Ureter (tissue), 1 donor: ENCODE measurements at places on chromosomes 2 and 18. TPM values are rescaled to one million over a fixed set of nuclear protein-coding genes. Genes with fewer than 3 reads are reported as not detected.

- no peak for DNase-seq
Measured at GRCh38 chr2:170843656-170844055, 27.0 kb downstream of the GAD1 start.

The LIMS2 gene
- 112 TPM for total RNA-seq

The RMDN2 gene
- total RNA-seq, result 10.7 TPM

- no peak for DNase-seq
Measured at GRCh38 chr2:223877721-223878410, 40.5 kb upstream of the AP1S3 start.

DNA sequence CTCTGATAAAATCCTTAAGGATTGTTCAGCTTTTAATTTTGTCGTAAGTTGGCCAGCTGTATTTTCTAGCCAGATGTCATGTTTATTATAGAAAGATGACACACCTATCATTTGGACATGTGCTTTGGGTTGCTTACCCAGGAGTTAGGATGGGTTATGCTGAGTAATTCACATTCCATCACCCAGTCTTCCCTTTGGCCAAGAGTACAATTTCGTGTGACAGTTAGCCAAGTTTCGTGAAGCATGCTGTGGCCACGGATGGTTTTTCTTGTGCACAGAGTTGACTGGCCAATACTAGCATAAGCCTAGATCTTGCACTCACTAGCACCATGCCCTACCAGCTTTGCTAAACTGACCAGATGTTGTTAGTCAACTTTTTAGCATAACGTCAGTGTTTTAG is 5.8 kb downstream of the MAPRE3 start:
- DNase-seq, result no peak

The KCNJ13 gene
- 0.60 TPM for total RNA-seq

DNA sequence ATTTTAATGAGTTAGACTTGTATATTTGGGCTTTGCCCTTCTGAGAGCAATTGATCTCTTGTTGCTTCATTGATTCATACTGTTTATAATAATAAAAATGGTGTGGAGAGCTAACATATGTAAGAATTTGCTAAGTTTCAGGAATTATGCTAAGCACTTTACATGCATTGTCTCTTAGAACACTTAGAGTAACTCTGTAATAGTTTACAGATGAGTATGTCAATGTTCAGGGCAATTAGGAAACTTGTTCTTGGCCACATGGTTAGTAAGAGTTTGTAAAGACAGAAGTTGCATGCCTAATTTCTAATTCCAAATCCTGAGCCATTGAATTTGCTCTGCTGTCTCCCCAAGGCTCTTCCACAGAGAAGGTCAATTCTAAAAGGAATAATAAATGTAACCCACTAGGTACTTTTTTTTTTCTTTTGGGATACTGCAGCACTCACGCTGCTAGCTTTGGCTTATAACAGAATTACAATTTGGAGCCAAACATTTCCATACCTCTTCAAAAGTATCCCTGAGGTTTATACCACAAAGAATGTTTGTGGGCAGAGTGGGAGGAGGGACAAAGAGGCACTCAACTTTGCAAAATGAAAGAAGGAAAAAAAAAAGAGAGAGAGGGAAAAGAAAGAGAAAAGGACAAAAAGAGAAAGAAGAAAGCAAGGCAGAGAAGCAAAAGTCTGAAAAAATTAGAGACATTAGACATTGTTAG is 232.4 kb downstream of the CALCRL start:
- DNase-seq, result no peak

GRCh38 chr2:121297217-121297830 is 12.3 kb upstream of the TFCP2L1 start:
- DNase-seq, result no peak

DNA sequence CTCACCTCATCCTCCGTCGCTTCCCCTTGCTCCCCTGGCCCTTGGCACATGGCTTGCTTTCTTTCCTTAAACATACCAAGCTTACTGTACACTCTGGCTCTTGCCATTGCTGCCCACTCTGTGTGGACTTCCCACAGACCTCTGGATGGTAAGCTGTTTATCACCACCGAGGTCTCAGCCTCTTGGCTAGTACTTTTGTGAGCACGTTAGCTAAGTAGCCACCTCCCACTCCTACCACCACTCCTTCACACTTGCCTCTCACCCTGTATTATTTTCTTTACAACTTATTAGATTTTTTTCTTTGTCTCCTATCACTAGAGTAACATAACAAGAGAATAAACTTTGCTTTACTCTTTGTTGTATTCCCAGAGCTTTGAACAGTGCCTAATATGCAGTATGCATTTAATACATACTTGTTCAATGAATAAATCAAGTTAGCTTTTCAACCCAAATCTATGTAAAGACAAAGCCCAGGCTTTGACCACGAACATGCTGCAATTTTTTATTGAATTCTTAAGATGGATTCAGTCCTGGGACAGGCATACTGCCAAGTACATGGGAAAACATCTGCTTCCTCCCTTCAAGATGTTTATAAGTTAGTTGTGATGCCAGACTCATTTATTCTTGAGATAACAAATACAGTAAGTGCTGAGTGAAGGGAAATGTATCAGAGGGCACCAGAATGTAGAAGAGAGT is 25.0 kb upstream of the MSGN1 start:
- DNase-seq, result no peak

DNA sequence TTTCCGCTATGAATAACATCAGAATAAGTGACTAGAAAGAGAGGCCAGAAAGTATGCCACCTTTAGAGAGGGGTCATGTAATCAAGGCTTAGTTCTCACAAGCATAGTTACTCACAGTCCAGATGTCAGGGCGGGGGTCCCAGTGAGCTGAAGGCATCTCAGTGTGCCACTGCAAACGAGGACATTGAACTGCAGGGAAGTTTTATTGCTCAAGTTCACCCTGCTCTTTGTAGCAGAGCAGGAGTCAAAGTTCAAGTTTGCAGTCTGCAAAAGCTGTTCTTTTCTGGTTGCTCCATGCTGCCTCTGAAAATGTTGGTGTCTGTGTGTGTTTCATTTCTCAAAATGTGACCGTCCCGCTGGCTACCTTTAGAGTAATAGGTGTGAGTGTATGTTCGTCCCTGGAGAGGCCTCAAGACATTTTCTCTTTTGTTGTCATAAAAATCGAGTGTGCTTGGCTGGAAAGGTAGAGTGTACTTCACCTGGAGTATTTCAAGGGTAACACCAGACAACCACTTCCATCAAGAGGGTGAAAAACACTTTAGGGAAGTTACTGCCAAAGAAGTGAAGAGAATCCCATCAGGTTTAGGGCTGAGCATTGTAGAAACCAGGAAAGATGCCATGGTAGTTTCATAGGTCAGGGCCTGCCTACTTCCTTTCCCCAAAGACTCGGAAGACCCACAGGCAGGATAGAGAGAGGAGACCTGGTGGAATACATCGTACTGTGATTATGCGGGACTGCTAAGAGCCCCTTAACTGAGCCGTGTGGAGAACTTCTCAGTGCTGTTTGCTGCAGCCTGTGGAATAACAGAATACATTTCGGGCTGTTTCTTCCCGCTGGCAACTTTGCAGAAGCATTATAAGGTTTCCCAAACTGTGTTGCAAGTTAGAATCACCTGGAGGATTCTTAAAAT is 89.9 kb downstream of the LYPD6 start:
- no peak for DNase-seq

The VPS54 gene
- total RNA-seq, result 27.5 TPM

- peak; percentile 7 for DNase-seq
Measured at GRCh38 chr2:236217926-236218325, 46.3 kb downstream of the ASB18 start.

GRCh38 chr18:23852236-23853045 is 162.1 kb upstream of the TTC39C start:
- peak; percentile 18 for DNase-seq

DNA sequence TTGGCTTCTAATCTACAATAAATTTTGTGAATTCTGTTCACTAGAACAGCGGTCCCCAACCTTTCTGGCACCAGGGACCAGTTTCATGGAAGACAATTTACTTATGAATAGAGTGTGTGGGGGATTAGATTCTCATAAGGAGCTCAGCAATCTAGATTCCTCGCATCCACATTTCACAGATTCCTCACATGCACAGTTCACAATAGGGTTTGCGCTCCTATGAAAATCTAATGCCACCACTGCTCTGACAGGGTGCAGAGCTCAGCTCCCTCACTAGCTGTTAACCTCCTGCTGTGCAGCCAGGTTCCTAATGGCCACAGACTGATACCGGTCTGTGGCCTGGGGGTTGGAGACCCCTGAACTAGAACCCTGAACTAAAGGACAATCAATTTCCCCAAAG is 1568.6 kb upstream of the NXPH2 start:
- DNase-seq, result no peak

The PRSS56 gene
- not detected for total RNA-seq

DNA sequence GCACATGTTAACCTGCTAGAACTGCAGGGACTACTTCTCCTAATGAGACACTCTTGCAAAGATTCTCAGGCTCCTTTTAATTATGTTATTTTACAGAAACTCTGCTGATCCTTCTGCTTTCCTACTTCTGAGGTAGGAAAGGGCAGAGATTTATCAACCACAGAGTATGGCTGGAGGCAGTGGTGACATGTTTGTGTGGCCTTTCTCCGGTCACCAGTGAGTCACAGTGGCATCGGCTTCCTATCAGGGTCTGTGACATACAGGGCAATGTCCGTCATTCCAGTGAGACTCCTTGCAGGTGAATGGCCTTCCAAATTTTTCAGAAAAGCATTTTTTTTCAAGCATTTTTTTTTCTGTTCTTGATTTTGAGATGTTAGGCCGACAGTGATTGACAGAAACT is 180.7 kb upstream of the LYPD1 start:
- DNase-seq, result no peak

The SLC5A7 gene
- total RNA-seq, result 3.7 TPM

The CNDP1 gene
- 0.31 TPM for total RNA-seq

DNA sequence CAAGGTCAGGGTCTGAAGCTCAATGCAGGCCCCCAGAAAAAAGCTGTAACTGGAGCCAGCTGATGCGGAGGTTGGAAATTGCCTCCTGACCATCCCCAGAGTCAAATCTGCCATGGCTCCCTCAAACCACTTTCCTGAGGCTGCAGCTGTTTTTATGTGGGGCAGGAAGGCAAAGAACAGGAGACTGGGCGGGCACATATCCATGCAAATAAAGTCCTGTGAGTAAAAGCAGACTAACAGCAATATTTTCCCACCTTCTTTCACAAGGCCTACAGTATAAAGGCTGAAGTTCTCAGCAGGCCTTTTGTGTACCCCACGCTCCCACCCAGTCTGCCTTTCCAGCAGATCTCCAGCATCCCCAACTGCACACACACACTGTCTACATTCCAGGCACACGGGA is 47.1 kb downstream of the CYP1B1 start:
- no peak for DNase-seq

DNA sequence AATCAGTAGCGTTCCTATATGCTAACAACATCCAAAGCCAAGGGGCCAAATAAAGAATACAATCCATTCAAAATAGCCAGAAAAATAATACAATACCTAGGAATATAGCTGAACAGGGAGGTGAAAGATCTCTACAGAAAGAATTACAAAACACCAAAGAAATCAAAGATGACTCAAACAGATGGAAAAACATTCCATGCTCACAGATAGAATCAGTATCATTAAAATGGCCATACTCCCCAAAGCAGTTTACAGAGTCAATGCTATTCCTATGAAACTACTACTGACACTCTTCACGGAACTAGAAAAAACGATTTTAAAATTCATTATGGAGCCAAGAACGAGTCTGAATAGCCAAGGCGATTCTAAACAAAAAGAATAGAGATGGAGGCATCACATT is 57.4 kb downstream of the CCBE1 start:
- DNase-seq, result no peak

GRCh38 chr18:35747894-35748472 is 166.4 kb downstream of the GALNT1 start:
- no peak for DNase-seq

GRCh38 chr2:3597567-3597966 is 2.7 kb downstream of the COLEC11 start:
- no peak for DNase-seq

The MYOM1 gene
- total RNA-seq, result 9.7 TPM

GRCh38 chr2:102652126-102652525 is 32.8 kb downstream of the SLC9A2 start:
- no peak for DNase-seq

DNA sequence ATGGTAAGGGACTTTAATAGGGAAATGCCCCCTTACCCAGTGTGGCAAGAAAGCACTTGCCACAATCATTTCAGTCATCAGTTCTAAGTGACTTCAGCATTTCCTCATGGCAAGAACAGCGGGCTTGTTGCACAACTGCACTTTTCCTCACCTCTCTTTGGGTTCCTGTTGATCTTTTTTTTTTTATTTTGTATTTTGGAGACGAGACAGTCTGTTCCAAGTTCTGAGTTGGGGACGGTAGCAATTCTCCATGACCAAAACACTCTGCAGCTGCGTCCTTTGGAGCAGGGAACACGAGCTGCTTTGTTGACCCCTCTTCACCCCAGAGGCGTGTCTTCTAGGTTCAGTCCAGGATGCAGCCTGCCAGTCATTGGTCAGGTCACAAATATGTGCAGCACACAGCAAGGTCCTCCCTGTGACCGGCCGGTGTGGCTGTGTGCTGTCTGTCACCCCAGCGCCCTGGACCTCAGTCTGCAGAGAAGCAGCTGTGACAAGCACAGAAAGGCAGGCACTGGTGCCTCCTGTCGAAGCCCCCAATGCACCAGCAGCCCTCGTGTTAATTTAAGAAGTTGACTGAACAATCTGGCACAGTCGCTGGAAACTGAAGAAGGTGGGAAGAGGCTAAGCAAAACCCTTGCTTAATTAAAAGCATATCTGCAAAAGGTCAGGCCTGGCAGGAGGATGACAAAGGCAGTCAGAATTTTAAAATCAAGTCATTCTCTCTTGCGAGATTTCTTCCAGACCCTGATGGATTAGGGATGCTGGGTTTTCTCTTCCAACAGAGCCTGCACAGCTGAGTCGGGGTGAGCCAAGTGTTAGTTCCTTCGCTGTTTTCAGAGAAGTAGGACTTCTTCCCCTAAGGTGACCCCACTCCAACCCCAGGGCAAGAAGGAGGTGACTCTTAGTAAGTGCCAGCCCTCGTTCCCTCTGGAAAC is 96.7 kb upstream of the COPS8 start:
- peak; percentile 69 for DNase-seq

DNA sequence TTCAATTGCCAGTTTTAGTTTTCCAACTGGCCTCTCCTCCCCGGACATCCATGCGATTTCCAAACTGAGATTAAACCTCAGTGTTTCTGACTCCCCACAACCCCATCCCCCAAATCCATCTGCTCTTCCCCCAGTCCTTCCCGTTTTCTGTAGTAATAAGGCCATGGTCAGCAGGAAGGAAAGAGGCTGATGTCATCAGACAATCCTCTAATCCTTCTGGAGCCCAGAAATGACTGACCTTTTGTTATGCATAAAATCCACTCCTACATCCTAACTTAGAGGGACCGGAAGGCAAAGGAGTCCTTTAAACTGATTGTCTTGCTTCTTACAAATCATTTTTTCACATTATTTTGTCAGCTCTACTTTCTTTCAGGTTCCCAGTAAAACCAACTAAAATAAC is 155.8 kb downstream of the INO80D start:
- DNase-seq, result no peak

The ZC3H8 gene
- 23.9 TPM for total RNA-seq

The ARHGEF33 gene
- total RNA-seq, result 0.68 TPM

The PKDCC gene
- total RNA-seq, result 60.4 TPM
